Caki2 (cell line): ENCODE measurements at places on chromosomes 7 and 10. TPM values are rescaled to one million over a fixed set of nuclear protein-coding genes. Genes with fewer than 3 reads are reported as not detected.
A peak's percentile ranks its signal among the peaks of the same experiment; 100 is the strongest.

TLX1 gene
- not detected in 2 replicates for total RNA-seq

ZNF212 gene
- total RNA-seq = 11.6 and 15.8 TPM in 2 replicates

DNA sequence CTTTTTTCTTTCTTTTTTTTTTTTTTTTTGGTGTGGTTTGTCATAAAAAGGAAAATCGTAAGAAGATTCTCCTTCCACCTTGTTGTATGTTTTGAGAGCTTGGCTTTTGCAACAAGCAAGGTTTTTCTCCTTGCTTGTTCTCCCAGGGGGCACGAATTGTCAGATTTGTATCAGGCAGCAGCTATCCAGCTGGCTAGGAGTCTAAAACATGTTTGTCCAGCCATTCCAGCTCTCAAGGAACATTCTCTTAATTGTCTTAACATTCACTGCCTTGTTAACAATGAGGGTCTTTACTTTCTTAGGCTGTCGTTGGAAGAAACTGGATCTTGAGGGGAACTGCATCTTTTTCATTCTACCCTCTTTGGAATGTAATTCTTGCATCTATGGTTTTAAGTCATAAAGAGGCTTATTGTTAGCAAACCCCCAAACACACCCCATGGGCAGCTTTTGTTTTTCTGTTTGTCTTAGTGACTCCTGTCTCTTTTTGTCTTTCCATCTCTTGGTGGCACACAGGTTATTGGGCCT lies 14.6 kb downstream of the SHTN1 start:
- no peak for DNase-seq

GRCh38 chr10:100041306-100042002 lies 31.7 kb upstream of the DNMBP start:
- DNase-seq = no peak

GRCh38 chr7:119572132-119572531 lies 700.8 kb upstream of the KCND2 start:
- no peak for DNase-seq

DNA sequence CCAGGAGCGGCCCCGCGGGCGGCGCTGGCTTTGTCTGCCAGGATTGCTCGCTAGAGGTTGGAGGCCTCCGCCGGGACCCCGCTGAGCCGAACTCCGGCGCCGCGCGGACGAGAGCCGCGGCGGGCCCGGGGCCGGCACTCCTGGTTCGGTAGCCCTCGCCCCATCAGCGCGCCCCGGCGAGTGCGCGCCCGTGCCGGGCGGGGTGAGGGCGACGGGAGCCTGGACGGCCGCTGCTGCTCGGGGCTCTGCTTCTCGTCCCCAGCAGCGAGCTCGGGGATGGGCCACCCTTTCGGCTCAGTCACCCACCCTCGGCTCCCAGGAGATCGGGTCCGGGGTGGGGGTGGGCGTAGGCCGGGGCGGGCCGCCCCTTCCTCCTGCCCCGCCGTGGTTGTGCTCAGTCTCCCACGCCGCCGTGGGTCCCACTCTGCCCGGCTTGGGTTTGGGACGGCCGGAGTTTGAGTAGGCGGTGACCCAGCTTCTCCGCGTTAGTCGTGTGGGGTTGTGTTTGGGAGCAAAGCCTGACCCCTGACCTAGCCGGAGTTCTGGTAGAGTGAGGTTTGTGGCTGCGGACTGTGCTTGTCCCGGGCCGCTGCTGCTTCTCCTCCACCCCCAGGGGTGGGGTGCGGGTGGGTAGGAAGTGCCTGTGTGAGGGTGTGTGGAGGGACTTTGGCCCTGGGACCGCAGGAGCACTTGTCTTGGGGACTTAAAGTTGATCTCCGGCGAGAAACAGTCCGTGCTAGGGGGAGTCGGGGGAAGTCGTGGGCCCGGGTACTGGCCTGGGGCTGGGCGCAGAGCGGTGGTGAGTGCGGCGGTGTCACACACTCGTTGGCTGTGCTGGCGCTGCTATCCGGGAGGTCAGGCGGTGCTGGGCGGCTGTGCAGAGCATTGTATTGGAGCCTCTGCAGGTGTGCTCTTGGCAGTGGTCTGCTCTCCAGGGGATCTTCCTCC lies 677 bp downstream of the TSPAN14 start:
- DNase-seq = peak; percentile 62

GRCh38 chr10:72615970-72616369 lies 9.9 kb downstream of the MICU1 start:
- DNase-seq = no peak

- no peak for DNase-seq
Observed at GRCh38 chr7:106618480-106618879, 42.5 kb downstream of the CCDC71L start.

GRCh38 chr7:92643821-92644220 lies 53.6 kb upstream of the FAM133B start:
- DNase-seq = no peak
